Heart right ventricle (tissue), 16 donors: ENCODE measurements at places on chromosomes 2 and 18. TPM values are rescaled to one million over a fixed set of nuclear protein-coding genes. Genes with fewer than 3 reads are reported as not detected.

The NDC80 gene
- 0.79 TPM for total RNA-seq

The TRIM43 gene
- not detected for total RNA-seq

The GALNT14 gene
- total RNA-seq, result 0.61 TPM

The KDSR gene
- 41.6 TPM for total RNA-seq

The ANKRD23 gene
- total RNA-seq, result 3.9 TPM

The C2orf49 gene
- total RNA-seq, result 17.7 TPM

The MYOM1 gene
- total RNA-seq, result 1,558 TPM

The TMEM17 gene
- total RNA-seq, result 2.1 TPM

The GREB1 gene
- total RNA-seq, result 8.2 TPM

The PLEK gene
- 1.9 TPM for total RNA-seq

- H3K4me3 ChIP-seq, result no peak overlapping the region
- no peak overlapping the region for H3K27ac ChIP-seq
- H3K4me1 ChIP-seq, result peaks cover 18% of the 10 kb centered on the region
- no peaks in the 10 kb centered on the region for H3K27me3 ChIP-seq
- no peak for DNase-seq
These were observed 11.0 kb downstream of the EIF5B start for GRCh38 chr2:99348173-99348572.

GRCh38 chr18:13482618-13482945 is 243.8 kb downstream of the FAM210A start:
- no peaks in the 10 kb centered on the region for H3K36me3 ChIP-seq
- H3K27ac ChIP-seq, result no peak overlapping the region
- DNase-seq, result no peak
- no peaks in the 10 kb centered on the region for H3K27me3 ChIP-seq
- no peak overlapping the region for H3K4me3 ChIP-seq
- no peaks in the 10 kb centered on the region for H3K4me1 ChIP-seq

DNA sequence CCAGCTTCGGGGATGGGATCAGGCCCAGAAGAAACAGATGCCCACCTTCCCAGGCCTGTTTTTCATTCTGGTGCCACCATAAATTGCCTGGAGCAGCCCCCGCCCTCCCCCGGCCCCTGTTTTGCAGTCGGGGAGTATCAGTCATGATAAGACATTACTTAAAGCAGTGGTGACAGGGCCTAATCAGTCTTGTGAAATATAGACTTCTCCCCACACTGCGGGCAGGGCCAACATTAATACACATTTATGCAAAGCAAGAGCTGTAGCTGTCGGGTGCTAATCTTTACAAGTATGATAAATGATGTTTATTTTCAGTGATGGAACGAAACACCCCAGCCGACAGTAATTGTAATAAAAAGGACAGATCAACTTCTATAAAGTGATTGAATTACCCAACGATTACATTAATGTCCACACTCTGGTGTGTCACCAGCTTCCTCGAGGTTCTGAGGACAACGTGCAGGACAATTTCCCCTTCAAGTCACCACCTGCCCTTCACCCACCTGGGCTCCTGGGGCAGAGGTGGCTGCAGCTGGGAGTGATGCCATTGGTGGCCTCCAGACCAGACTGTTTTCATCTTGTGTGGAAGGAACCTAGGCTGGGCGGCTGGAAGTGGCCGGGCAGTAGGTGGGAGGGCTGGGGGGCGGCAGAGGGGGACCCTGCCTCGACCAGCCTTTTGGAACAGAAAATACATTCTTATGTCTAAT is 226.0 kb downstream of the TFCP2L1 start:
- DNase-seq, result no peak
- H3K36me3 ChIP-seq, result no peaks in the 10 kb centered on the region
- no peak overlapping the region for H3K4me3 ChIP-seq
- peaks cover 5% of the 10 kb centered on the region for H3K27me3 ChIP-seq

DNA sequence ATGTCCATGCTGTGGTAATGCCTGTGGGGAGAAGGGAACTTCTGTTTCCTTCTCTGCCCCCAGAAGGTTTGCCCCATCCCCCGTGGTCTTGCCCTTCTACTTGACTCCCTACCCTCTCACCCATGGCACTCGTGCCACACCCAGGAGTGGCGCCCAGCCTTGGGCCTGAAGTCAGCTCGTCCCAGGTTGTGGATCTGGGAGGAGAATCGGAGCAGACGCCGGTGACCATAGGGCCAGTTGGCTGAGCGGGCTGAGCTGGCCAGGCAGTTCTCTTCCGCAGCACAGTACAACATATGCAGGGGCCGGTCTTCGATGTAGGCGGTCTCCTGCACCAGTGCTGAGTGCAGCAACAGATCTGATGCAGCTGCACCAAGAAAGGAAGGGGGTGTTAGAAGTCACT is 4.7 kb downstream of the HTRA2 start:
- H3K4me3 ChIP-seq, result no peak overlapping the region
- H3K36me3 ChIP-seq, result peaks cover 24% of the 10 kb centered on the region
- H3K27ac ChIP-seq, result no peak overlapping the region

GRCh38 chr2:3303583-3304406 is 73.8 kb downstream of the EIPR1 start:
- no peaks in the 10 kb centered on the region for H3K36me3 ChIP-seq
- peaks cover 5% of the 10 kb centered on the region for H3K4me1 ChIP-seq
- H3K27me3 ChIP-seq, result no peaks in the 10 kb centered on the region
- no peak overlapping the region for H3K27ac ChIP-seq

DNA sequence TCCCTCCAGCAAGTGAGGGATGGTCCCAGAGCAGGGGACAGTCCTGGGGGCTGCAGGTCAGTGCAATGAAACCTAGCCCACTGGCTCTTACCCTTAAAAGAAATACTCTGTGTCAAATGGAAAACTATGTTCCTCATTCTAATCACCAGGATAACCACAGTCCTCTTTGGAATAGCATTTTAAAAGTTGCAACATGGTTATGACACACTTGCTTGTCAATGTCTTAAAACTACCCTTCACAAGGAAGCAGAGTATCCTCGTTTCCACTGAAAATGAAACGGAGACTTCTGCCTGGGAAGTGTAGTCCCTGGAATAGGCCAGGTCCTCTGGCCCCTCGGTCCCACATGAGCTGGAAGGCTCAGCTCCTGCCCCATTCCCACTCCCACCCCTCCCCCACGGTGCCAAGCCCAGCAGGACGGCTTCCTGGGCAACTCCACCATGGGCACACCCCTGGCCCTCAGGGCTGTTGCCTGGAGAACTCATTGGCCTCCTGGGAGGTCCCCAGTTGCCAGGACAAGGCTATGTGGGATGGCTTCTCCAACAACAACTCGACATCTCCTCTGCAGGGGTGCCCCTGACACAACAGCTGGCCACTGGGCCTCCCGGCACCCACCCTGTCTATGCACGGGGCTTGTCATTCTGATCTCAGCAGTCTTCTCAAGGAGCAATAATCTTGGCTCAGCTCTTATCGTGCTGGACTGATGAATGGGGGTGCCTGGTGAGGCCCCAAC is 38.3 kb upstream of the ST3GAL5 start:
- H3K27ac ChIP-seq, result no peak overlapping the region
- no peak for DNase-seq
- H3K36me3 ChIP-seq, result no peaks in the 10 kb centered on the region
- no peaks in the 10 kb centered on the region for H3K27me3 ChIP-seq
- H3K4me3 ChIP-seq, result no peak overlapping the region

- H3K4me3 ChIP-seq, result no peak overlapping the region
- peaks cover 18% of the 10 kb centered on the region for H3K4me1 ChIP-seq
- no peaks in the 10 kb centered on the region for H3K36me3 ChIP-seq
- H3K27me3 ChIP-seq, result no peaks in the 10 kb centered on the region
These were observed 69.6 kb downstream of the ZNF516 start for GRCh38 chr18:76425146-76426131.

DNA sequence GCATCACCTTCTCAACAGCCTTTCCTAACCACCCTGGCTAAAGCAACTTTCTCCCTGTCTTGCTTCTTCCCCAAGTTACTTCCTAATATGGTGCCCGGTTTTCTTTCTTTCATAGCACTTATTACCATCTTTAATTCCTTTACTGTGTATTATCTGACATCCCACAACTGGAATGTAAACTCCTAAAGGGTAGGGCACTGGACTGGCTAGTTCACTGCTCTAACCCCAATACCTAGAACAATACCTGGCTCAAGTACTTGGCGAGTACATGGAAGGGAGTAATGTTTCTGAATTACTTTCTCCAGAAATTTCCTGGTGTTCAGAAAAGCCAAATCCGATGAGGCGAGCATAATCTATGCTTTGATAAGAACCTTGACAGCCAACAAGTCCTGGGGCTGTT is 22.7 kb upstream of the RNF103 start:
- no peak overlapping the region for H3K27ac ChIP-seq
- H3K36me3 ChIP-seq, result no peaks in the 10 kb centered on the region
- H3K27me3 ChIP-seq, result no peaks in the 10 kb centered on the region
- DNase-seq, result no peak
- H3K4me3 ChIP-seq, result no peak overlapping the region

DNA sequence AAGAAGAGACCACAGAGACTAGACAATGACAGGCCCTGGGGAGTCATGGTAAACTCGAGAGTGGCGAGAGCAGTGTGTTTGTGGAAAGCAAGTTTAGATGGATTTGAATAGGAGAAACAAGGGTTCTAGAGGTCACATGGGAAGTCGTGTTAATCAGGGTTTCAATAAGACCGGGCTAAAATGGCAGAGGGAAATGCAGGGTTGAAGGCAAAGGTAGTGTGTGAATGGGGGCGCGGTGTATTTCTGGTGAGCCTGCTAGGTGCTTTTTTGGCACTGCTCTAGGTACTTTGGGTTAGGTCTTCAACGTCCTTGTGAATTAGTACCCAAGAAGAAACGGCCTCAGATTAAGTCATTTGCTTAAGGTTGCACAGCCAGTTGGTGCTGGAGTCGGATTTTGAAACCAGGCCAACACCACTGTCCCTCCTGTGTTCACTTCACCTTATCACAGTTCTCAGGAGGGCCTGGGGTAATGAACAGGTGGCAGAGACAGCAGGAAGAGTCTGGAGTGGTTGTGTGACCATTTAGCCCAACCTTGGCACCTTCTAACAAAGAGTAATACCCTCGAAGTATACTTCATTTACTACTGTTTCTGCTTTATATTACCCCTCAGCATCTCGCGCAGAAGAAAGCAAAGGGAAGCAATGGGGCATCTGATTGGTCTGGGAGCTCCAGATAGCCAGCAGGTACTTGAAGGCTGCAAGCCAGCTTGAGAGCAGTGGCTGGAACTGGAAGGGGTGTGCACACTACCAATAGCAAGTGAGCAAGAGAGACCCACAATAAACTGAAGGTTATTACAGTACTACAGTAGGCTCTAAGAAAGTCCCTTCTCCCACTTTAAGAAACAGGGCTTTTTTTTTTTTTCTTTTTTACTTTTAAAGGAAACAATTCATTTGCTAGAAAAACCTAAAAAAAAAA is 33.4 kb upstream of the GAREM2 start:
- peaks cover 10% of the 10 kb centered on the region for H3K4me1 ChIP-seq
- no peaks in the 10 kb centered on the region for H3K36me3 ChIP-seq
- H3K27ac ChIP-seq, result no peak overlapping the region
- no peak for DNase-seq

GRCh38 chr2:198697794-198698193 is 759.9 kb downstream of the SATB2 start:
- no peak for DNase-seq
- no peaks in the 10 kb centered on the region for H3K4me1 ChIP-seq
- no peak overlapping the region for H3K27ac ChIP-seq
- H3K36me3 ChIP-seq, result no peaks in the 10 kb centered on the region

DNA sequence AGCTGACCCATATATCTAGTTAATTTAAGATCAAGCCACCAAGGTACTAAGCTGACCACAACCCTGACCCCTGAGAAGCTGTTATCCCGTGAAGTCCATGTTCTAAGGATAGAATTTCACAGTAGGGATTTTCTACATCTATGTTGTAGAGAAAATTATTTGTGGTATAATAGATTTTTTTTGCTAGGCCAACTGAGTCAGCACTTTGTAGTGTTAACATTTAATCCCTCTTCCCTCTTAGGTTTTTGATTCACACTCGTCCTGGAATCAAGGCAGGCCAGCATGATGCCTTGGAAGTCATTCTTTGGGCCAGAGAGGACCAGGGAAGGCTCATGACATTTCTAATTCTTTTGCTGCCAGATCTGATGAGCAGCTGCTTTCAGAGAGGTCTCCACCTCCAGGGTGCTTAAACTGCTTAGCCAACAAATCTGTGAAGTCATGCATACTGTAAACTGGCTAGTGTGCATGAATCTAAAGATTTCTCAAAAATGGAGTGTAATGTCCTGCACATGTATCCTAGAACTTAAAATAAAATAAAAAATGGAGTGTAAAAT is 102.5 kb downstream of the RBM43 start:
- H3K4me3 ChIP-seq, result no peak overlapping the region
- no peak overlapping the region for H3K27ac ChIP-seq
- no peaks in the 10 kb centered on the region for H3K27me3 ChIP-seq
- H3K4me1 ChIP-seq, result no peaks in the 10 kb centered on the region

- no peak overlapping the region for H3K27ac ChIP-seq
- H3K27me3 ChIP-seq, result no peaks in the 10 kb centered on the region
- no peaks in the 10 kb centered on the region for H3K36me3 ChIP-seq
- DNase-seq, result no peak
These were observed 74.0 kb downstream of the CMPK2 start for GRCh38 chr2:6791682-6792081.

GRCh38 chr2:25635797-25636196 is 37.6 kb downstream of the DTNB start:
- no peaks in the 10 kb centered on the region for H3K4me1 ChIP-seq
- no peak overlapping the region for H3K27ac ChIP-seq
- H3K4me3 ChIP-seq, result no peak overlapping the region
- DNase-seq, result no peak

DNA sequence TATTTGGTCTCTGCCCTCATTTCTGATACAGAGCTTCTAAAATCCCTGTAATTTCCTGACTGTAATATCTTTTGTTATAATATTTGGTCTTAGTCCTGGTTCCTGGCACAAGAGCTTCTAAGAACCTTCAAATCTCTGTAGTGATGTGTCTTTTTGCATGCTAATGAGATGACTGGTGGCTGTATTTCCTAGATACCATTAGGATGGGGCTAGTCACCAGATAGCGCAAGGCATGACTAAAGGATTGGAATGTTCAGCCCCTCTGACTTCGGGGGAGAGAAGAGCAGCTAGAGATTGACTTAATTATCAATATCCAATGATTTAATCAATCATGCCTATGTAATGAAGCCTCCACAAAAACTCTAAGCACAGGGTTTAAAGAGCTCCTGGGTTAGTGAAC is 620.8 kb upstream of the ACVR2A start:
- no peaks in the 10 kb centered on the region for H3K36me3 ChIP-seq
- no peak overlapping the region for H3K27ac ChIP-seq
- no peaks in the 10 kb centered on the region for H3K4me1 ChIP-seq
- H3K27me3 ChIP-seq, result no peaks in the 10 kb centered on the region
- DNase-seq, result no peak
